ENCODE measurements at places on chromosomes 6 and 20.

DNA sequence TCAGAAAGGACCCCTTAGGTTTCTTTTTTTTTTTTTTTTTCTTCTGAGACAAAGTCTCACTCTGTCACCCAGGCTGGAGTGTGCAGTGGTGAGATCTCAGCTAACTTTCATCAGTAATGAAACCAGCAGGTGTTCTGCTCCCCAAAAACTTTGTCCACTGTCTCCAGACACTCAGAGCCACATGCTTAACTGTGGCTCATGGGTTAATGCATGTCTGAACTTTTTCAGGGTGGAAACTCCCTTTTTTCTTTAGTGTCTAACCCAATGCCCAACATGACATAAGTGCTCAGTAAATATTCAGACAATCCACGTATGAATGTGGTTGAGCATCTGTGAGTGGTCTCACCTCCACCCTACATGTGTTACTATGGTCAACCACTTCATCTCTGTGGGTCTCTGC lies 45.4 kb downstream of the MYB start:
- no peak for DNase-seq

DNA sequence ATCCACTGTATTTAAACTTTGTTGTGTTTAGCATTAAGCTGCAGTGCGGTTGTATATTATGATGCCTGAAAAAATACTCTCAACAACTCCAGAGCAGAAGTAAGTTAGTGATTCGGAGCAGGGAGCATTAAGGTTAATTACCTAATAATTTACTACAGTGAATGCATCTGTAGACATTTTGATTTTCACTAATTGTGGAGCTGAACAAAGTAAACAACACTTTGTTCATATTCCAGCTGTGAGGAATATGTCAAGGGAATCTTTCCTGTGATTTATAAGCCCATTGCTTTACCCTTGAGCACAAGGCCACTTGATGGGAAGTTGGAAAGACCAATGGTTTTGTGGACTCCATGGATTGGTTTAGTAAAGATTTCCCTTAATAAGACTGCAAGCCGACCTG lies 77.1 kb downstream of the CBLN4 start:
- DNase-seq, result no peak

GRCh38 chr6:137878029-137878428 lies 11.0 kb downstream of the TNFAIP3 start:
- DNase-seq, result no peak

DNA sequence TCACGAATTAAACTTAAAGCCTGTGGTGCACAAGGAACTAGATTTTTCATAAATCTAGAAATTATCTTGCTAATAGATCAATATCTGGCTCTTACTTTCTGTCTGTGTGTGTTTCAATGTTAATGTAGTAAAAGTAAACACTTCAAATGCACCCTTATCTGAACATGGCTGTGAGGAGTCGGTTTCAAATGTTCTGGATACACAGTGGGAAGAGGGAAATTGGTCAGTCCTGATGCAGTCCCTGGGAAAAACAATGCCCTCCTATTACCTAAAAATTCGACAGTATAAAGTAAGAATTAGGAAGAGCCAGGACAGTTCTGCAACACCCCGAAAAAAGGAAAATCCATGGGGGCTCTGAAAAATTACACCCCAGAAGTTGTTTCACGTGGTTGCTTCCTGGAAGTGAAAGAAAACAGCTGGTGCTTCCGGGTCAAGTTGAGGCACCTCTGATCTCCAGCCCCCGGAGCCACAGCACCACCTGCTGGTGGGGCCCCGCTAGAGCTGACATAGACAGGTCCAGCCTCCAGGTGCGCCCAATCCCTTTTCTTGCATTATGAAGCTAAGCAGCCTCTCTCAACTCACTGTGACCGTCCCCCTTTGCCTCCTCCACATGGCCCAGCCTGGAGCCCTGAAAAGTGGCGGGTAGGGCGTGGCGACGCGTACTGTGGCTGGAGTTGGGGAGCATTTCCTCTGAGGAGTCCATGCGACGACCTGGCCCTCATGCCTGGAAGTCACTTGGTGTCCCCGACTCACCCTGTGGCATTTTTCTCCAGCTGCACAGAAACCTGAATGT lies 8.3 kb downstream of the SEMG2 start:
- no peak for DNase-seq

DNA sequence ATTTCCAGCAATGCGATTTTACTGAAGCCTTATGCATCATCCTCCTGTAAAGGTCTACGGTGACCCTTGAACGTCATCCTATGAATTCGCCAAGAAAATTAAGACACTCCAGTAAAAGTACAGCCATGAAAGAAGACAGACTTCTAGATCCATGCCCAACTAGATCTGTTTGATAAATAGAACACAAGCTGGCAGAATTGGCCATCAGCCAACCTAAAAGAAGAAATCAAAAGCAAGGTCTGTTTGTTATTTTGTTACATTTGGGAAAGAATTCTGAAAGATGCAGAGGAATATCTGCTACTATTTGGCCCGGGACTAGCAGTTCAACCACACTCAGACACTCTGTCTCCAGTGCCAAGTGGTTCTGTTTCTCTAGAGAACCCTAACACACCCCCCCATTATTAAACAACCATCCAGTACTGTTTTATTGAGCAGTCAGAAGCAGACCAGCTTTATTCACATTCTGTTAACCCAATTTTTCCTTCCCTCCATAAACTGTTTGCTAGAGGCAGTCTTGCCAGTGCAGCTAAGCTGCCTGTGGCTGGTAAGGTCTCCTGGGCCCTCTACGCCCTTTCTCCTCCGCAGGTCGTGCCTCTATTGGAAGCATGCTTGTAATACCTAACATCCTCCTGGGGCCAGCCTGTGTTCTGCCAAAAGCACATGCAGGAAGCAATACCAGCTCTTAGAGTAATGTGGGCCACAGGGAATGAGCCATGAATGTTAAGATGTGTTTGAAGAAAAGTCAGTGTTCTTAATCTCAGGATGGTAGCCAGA lies 30.7 kb downstream of the LY86 start:
- no peak for DNase-seq

DNA sequence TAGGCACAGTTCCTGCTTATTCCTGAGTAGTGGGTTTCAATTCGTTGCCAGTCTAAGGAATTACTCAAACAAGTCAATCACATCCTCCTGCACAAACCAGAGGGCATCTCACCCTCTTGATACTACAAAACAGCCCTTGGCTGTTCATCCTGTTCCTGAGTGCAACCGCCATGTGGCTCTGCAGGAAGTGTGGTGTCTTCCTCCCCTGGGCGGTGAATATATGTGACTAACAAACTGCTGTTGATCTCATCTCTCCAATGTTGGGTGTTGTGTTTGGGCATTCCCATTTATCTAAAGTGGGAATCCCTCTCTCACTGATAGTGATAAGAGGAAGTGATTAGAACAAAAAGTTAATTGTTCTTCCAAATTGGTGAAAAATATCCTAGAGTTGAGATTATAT lies 163.0 kb downstream of the TBX18 start:
- DNase-seq, result no peak

DNA sequence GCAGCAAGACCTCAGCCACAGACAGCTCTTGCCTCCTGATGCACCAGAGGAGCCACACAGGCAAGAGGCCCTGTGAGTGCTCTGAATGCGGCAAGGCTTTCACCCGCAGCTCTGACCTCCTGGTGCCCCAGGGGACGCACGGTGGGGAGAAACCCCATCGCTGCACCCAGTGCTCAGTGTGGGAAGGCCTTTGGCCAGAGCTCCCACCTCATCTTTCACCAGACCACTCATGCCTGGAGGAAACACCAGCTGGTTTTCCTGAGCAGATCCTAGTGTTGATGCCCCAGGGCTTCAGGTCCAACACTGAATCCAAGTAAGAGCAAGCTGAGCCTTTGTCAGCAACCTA lies 37.0 kb upstream of the XRN2 start:
- DNase-seq, result no peak

DNA sequence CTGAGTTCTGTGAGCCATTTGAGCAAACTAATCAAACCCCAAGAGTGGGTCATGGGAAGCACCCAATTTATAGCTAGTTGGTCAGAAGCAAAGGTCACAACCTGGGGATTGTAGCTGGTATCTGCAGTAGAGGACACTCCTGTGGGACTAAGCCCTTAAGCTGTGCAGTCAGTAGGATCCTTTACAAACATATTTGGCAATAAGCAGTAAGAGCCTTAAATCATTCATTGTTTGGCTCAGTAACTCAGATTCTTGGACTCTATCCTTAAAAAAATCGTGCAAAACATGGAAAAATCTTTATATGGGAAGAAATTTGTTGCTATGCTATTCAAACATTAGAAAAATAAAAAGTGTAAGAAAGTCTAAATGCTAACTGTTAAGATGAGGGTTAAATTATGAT lies 29.9 kb downstream of the FRK start:
- DNase-seq, result no peak

GRCh38 chr20:23103284-23104018 lies 17.3 kb upstream of the CD93 start:
- DNase-seq, result no peak

DNA sequence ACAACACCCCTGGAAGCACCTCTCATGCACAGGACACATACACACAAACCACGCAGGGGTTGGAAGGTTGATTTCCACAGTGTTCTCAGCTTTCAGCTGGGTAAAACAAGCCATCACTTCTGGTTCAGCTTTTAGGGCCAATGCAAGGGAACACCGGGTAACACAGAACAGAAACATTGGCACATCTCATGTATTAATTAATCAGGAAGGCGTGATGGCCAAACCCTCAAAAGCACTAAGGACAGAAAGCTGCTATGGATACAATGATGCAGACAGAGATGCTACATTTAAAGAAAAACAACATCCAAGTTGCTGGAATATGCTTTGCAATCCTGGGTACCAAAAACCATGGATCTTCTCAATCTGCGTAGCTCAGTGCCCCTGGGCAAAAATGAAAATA lies 104.3 kb upstream of the BEND6 start:
- no peak for DNase-seq

DNA sequence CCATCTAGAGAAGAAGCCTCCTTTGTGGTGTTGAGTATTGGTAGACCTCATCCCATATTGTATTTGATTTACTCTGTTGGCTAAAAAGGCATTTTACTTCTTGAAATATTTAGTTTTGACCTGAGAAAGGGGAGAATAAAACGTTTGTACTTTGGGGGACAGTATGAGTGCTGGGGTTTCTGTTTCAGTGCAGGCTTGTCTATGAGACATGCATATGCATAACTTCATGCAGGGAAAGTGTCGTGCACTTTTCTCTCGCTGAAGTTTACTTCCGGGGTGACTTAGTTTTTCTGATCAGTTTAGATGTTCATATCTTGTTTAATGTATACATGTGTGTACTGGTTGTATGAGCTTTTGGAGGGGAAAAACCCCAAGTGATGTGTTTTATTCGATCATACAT lies 59.5 kb downstream of the UTRN start:
- no peak for DNase-seq

DNA sequence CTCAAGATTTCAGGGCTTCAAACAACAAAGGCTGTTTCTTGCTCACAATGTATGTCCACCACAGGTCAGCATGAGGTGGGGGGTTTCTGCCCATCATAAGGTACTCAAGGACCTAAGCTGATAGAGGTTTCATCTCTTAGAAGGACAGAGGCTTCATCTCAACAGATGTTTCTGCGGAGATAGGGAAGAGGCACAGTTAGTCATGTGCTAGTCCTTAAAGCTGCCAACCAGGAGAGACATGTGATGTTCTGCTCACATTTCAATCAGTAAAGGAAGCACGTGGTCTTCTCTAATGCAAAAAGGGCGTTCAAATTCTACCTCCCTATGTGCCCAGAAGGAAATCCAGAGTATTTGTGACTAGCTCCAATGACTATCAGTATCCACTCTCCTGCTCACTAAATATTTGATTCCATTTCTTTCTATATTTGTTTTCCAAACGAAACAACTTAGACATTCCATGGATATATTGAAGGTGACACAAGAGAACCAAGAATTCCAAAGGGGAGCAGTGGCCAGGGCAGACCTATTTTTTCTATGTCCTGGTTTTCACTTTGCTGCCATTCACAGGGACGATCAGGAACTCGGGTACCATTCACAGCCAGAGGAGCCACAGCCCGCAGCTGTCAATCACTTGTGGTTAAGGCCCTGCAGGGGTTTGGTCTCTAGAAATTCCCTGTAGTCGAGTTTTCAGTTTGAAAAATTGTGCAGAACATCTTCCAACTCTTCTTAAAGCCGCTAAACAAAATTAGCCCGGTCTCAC lies 173.2 kb upstream of the FOXA2 start:
- DNase-seq, result no peak

DNA sequence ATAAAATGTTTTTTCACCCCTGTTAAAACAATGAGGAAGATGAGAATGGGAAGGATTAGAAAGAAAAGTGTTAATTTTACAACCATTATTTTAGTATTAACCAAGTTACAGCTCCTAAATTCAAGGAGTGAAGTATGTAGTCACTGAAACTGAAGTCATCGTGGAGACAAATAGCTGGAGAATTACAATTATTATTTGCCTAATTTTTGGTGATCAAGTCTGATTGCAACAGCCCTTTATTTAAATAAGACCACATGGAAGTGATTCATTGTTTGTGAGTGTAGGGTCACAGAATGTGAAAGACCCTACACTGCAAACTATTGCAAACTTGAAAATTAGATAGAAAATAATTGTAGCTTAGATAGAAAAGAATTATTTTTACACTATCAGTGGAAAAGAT lies 292.4 kb downstream of the CENPW start:
- DNase-seq, result no peak

DNA sequence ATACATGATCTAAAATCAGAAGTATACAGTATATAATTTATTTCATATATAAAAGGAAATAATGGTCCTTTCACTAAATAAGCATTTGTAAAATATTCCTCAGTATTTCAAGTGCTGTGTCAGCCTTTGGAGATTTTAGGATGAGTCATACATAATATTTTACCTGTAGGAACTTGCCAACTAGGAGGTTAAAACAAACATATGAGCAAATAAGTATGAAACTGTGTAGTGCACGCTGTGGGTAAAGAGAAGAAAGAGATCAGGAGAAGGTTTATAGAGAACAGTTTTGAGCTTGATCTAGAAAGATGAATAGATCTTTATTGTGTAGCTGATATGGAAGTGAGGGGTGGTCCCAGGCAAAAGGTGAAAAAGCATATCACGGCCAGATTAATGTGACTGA lies 169.9 kb upstream of the RNF217 start:
- no peak for DNase-seq

DNA sequence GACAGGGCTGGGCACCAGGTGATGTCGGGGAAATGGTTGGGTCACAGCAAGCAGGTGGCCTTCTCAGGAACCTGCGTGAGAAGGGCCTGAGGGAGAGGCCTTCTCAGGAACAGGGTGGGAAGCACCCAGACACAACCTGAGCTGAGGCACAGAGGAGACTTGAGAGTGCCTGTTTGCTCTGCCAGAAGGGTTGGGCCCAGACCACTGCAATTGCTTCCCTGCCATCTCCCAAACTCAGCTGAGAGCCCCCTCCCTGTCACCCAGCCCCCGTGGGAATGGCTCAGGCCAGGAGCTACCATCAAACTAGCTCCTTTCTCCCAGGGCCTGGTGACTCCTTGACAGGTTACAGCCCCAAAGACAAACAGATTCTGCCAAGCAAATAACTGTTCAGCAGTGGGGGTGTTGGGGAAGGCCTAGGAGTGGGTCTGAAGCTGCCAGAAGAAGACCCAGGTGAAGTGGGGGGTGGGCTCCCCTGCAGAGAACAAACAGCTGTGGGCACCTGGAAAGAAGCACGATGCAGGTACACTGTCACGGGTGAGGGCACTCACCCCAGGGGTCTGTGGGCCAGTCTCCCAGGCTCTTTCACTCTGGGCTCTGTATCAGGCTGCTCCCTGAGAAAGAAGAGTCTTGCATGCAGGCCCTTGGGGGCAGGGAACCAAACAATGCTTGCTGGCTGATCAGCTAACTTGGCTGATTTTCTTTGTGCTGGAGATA lies 30.4 kb upstream of the SPDEF start:
- DNase-seq, result no peak

Data from stimulated activated CD8-positive, alpha-beta memory T cell treated with anti-CD3 and anti-CD28 coated beads, Interleukin-7, amount 100 ng/mL, for 1 hour (primary cell).